ENCODE measurements at places on chromosomes 1 and 21.

DNA sequence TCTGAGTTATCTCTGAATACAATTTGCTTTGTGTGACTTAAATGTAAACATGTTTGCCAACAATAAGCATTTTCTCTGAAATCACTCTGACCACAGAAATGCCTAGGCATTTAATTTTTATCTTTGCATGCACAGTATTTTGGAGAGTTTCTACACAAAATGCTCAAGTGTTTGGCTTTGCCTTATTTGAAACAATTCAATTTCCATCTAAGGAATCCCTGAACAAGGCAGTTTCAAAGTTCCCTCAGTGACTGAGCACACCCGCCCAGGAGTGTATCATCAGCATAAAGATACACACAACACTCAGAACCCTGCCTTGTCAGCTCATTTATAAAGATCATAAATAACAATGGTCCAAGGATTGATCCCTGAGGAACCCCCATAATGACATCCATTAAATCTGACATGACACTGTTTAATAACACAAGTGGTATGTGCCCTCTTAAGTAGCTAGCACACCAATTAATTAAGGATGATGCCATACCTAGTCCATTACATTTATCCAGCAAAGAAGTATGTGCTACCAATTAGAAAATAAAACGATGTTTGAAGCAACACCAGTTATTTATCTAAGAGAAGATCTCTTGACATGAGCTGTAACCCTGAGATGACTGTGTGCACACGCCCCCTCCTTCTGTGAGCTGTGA, 585.8 kb downstream of the ADGRL2 start:
- DNase-seq, result no peak

DNA sequence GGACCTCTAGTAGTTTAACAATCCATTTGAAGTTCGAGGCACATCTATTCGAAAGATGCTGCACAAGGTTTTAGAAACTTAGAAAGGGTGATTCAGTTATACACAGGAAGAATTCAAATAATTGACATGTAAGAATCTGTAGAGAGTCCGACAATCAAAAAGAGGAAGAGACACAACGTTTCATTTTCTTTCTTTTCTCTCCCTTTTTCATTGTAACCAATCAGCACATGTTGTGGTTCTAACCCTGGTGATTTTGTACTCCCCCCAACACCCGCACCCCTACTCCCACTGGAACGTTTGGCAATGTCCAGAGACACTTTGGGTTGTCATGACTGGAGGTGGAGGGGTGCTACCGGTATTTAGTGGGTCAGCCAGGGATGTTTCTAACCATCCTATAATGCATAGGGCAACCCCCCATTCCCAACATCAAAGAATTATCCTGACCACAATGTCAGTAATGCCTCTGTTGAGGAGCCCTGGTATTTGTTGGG, 4.9 kb downstream of the TGFB2 start:
- no peak for DNase-seq

DNA sequence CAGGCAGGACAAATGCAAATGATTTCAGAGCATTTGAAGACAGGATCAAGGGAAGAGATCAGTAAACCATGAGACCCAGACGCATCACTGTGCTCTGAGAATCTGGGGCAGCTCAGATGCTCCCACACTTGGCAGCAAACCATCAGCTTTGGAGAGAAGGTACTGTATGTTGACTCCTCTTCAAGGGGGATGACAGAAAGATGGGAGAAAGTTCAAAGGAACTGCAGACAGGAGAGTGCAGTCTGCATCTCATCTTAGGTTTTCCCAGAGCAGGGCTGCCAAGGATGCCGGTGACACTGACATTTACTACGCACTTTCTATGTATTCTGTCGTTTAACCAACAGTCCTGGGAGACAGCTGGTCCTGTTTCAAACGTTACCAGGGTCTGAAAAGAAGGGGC, 35.8 kb downstream of the OLFML2B start:
- DNase-seq, result no peak

DNA sequence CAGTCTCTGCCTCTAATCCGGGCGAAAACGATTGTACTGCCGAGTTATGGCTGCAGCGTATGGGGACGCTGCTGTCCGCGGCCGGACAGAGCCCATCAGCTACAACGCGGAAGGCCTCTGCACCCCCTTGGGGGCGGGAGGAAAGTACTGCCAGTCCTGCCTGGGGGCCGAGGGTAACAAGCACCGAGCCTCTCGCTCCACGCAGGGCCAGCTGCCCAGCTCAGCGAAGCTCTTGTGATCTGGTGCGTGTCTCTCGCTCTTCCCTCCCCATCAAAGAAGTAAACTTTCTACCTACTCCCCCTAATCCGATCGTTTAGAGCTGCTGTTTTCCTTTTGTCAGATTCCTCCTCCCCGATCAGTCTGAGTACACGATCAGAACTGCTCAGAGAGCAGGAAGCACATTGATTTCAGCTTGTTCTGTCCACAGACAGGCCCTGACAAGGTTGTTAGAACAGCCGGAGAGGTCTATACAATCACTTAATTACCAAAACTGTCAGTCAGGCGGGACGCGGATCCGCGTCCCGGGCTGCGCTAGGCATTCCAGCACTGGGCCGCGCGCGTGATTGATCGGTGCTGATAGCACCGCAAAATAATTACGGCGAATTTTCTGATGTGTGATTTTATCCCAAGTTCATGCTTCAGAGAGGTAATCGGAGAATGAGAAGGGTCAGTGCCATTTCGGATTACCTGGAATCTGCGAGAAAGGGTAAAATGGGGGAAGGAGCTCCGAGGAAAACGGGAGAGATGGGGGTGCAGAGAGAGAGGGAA, 8.7 kb upstream of the BARHL2 start:
- DNase-seq, result peak; percentile 65

DNA sequence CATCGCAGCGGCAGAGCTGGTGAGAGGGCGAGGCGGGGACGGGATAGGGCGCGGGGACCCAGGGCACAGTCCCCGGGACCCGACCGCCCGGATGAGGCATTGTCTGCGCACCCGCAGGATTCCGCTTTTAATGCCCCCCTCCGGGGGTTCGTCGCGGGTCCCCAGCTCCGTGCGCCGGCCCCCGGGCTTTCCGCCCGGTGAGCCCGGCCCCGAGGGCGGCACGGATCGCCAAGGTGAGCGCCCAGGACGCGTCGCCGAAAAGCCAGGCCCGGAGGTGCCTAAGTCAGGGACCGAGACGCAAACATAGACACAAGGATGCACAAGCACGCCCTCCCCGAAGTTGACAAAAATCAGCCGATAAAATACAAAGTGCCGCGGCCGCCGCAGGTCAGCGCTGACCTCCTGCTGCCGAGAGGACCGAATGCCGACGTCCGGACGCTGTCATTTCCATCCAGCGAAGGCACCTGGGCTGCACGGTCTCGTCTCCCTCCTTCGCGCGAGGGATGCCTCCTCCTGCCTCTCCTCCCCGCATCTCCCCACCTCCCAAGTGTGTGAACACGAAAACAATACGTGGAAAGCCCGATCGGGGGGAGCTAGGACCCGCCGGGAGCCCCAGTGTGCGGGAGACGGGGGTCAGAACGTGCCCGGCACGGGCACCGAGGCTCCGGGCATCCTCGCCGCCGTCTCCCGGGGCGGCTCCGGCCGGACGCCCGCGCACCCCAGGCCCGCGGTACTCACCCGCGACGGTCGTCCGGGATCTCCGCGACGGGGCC, 101.1 kb upstream of the SOD1 start:
- no peak for DNase-seq

DNA sequence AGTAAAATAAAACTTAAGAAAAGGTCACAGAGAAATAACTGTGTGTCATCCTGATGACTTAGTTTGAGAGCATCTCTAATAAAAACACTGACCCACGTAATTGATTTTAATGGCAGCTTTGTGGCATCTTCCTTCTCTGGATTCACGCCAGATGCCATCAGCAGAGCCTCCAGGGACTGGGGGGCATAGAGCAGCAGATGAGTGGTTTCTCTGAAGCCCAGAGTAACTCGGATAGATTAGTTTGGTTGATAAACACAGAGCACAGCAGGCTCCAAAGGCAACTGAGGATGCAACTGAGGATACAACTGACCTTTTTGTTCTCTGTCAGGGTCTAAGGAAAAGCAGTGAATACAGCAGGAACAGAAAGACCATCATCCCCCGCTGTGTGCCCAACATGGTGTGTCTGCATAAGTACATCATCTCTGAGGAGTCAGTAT, 180.8 kb downstream of the RPS6KC1 start:
- no peak for DNase-seq

GRCh38 chr1:29639156-29639736, 402.9 kb downstream of the PTPRU start:
- no peak for DNase-seq

DNA sequence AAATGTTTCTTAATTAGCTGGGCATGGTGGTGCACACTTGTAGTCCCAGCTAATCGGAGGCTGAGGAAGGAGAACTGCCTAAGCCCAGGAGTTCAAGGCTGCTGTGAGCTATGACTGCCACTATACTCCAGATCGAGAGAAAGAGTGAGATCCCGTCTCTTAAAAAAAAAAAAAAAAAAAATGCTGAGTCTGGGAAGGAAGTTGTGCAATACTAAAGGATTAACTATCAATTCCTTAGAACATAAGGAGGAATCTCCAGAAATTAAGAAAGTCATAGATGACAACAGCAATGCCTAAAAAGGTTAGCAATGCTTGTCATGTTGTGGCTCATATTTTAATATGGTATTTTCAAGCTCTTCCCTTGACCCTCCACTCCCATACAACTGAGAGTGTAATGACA, 5.3 kb downstream of the LUZP1 start:
- DNase-seq, result no peak

GRCh38 chr1:155008015-155008941, 5.7 kb downstream of the ZBTB7B start:
- DNase-seq, result no peak

DNA sequence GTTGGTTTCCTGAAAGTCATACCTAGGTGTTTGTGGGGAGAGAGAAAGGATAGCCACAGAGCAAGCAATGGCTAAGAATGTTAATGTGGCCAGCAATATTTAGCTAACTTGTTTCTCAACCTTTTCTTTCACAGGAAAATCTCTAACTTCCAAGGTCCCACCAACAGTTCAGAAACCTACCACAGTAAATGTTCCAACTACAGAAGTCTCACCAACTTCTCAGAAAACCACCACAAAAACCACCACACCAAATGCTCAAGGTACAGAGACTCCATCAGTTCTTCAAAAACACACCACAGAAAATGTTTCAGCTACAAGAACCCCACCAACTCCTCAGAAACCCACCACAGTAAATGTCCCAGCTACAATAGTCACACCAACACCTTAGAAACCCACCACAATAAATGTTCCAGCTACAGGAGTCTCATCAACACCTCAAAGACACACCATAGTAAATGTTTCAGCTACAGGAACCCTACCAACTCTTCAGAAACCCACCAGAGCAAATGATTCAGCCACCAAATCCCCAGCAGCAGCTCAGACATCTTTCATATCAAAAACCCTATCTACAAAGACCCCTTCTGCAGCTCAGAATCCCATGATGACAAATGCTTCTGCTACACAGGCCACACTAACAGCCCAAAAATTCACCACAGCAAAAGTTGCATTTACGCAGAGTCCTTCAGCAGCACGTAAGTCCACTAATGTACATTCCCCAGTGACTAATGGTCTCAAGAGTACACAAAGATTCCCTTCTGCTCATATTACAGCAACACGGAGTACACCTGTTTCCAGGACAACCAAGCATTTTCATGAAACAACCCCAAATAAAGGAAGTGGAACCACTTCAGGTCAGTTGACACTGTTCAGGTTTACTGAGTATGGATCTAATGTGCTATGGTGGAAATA, 15.3 kb downstream of the CD55 start:
- no peak for DNase-seq

GRCh38 chr1:89973471-89974127, 21.3 kb upstream of the ZNF326 start:
- no peak for DNase-seq

DNA sequence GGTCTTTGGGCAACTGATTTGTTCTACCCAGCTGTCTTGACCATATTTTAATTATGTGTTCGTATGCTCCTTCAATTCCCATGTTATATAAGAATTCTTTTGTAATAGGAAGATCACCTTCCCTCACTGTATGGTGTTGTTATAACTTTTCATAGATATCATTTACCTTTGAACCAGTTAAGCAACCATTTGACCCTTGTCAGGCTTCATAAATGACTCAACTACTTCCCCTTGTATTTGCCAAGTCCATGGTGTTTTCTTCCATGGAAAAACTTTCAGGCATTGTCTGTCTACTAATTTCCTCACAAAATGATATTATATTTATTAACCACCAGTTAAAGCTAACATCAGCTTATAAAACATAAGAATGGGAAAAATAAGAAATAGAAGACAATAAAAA, 5.1 kb downstream of the BPNT1 start:
- no peak for DNase-seq

DNA sequence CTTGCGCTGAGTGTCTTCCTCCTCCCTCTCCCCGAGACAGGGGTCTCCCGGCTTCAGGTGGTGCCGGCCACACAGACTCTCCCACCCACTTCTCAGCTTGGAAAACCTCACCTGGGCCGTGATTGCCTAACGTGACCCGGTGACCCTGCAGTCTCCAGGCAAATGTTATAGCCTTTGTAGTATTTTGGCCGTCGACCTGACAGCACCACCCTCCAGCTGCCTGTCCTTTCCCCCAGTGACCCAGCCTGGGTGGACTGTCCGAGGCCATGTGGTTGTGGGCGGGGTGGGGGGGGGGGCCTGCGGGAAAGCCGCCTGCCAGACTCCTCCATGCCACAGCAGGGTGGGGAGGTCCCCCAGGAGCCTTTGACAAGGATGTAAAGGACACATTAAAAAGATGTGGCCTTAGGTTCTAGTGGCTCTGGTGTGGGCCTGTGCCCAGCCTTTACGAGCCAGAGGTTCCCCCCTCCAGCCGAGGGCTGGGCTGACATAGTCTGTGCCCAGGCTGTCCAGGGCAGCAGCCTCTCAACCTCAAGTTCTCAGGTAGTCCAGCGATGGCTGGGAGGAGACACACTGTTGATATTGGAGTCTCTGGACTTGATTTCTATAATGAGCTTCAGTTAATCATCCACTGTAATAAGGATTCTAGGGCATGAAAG, 8.1 kb downstream of the TOR3A start:
- no peak for DNase-seq

- peak; percentile 68 for DNase-seq
Observed at GRCh38 chr1:39158327-39159086, 46.0 kb upstream of the MACF1 start.

- DNase-seq, result no peak
Observed at GRCh38 chr1:222234351-222234750, 313.6 kb downstream of the HHIPL2 start.

- DNase-seq, result no peak
Observed at GRCh38 chr1:43779805-43780403, 72.6 kb downstream of the ST3GAL3 start.

- no peak for DNase-seq
Observed at GRCh38 chr1:91402023-91402422, 2.6 kb downstream of the HFM1 start.

All from HuH-7 (cell line).